Left lung (tissue), 14 donors: ENCODE measurements at places on chromosomes 2 and 18. TPM values are rescaled to one million over a fixed set of nuclear protein-coding genes. Genes with fewer than 3 reads are reported as not detected.

Gene IHH
- 1.0 TPM for total RNA-seq

Gene RBM43
- total RNA-seq = 6.2 TPM

Gene DYNAP
- total RNA-seq = not detected

- peaks cover 3% of the 10 kb centered on the region for H3K4me1 ChIP-seq
- no peak overlapping the region for H3K4me3 ChIP-seq
- no peaks in the 10 kb centered on the region for H3K36me3 ChIP-seq
- no peak overlapping the region for H3K27ac ChIP-seq
- DNase-seq = no peak
Observed at GRCh38 chr2:136052369-136053362, 65.3 kb downstream of the CXCR4 start.

GRCh38 chr18:11027862-11028261, 121.5 kb downstream of the PIEZO2 start:
- H3K4me3 ChIP-seq = no peak overlapping the region
- no peak for DNase-seq
- H3K36me3 ChIP-seq = no peaks in the 10 kb centered on the region
- H3K4me1 ChIP-seq = no peaks in the 10 kb centered on the region
- no peaks in the 10 kb centered on the region for H3K27me3 ChIP-seq

Gene TUBA3D
- total RNA-seq = not detected

DNA sequence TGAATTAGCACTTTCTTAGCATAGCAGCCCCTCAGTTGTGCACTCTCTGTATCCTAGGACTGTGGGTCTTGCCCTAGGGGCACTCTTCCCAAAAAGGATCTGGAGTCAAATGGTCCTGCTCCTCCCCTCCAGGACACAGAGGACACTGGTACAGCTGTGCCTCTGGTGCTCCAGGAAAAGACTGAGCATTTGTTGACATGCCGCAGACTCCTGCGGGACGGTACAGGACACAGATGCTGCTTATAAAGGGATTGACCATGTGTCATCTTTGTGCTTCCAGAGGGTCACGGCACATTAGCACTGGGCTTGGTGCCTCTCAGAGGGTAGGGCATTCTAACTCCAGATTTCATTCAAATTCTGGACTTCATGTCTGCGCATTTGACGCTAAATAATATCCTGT, 110.5 kb downstream of the KLF7 start:
- H3K27me3 ChIP-seq = no peaks in the 10 kb centered on the region
- no peak overlapping the region for H3K27ac ChIP-seq
- H3K4me3 ChIP-seq = no peak overlapping the region
- DNase-seq = no peak
- no peaks in the 10 kb centered on the region for H3K4me1 ChIP-seq

- H3K4me1 ChIP-seq = no peaks in the 10 kb centered on the region
- no peak for DNase-seq
- no peaks in the 10 kb centered on the region for H3K27me3 ChIP-seq
- no peak overlapping the region for H3K4me3 ChIP-seq
- H3K36me3 ChIP-seq = no peaks in the 10 kb centered on the region
- no peak overlapping the region for H3K27ac ChIP-seq
Observed at GRCh38 chr18:49899657-49900330, 86.5 kb upstream of the ACAA2 start.

GRCh38 chr2:54076586-54076985, 38.8 kb upstream of the ACYP2 start:
- no peaks in the 10 kb centered on the region for H3K36me3 ChIP-seq
- H3K27ac ChIP-seq = no peak overlapping the region
- DNase-seq = no peak
- H3K27me3 ChIP-seq = no peaks in the 10 kb centered on the region
- no peak overlapping the region for H3K4me3 ChIP-seq
- no peaks in the 10 kb centered on the region for H3K4me1 ChIP-seq

GRCh38 chr2:44793322-44793870, 148.1 kb upstream of the SIX3 start:
- H3K36me3 ChIP-seq = no peaks in the 10 kb centered on the region
- peaks cover 35% of the 10 kb centered on the region for H3K27me3 ChIP-seq
- no peak for DNase-seq
- H3K4me1 ChIP-seq = no peaks in the 10 kb centered on the region
- H3K27ac ChIP-seq = no peak overlapping the region
